Stimulated activated CD4-positive, alpha-beta T cell treated with anti-CD3 and anti-CD28 coated beads, Interleukin-1b, Interleukin-23, amount 100 ng/mL, for 1 hour (primary cell): ENCODE measurements at places on chromosomes 3 and 15.
A peak's percentile ranks its signal among the peaks of the same experiment; 100 is the strongest.

GRCh38 chr15:55884223-55884622, 109.2 kb downstream of the NEDD4 start:
- DNase-seq: no peak

DNA sequence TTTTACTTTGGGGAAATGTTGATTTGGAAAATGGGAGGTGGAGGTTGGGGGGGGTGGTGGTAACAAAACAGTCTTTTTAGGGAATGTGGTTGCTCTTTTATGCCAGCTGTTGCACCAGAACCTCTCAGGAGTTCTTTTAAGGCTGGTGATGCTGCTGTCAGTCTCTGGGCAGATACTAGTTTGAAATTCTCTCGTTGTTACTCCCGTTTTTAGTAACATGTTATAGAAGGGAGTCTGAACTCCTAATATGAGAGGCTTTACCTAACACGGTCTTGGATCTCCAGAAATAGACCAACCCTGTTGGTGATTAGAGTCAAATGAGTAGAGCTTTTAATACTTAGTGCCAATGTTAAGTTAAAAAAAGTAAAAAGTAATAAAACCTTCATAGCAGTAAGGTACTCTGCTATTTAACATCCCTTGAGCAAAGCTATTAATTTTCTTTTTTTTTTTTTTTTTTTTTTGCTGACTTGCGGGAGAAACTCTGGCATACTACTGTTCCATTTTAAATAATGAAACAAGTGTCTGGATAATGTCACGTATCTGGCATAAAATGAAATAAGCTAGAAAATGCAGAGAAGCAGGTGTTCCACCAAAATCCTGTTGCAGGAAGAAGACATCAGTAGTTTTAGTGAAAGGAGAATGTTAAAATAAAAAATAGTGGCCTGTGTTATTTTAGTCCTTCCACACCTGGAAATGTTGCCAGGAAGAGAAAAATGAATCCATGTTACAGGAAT, 156.7 kb downstream of the CACNA1D start:
- DNase-seq: no peak

- no peak for DNase-seq
Measured at GRCh38 chr15:67194171-67195114, 60.0 kb downstream of the AAGAB start.

DNA sequence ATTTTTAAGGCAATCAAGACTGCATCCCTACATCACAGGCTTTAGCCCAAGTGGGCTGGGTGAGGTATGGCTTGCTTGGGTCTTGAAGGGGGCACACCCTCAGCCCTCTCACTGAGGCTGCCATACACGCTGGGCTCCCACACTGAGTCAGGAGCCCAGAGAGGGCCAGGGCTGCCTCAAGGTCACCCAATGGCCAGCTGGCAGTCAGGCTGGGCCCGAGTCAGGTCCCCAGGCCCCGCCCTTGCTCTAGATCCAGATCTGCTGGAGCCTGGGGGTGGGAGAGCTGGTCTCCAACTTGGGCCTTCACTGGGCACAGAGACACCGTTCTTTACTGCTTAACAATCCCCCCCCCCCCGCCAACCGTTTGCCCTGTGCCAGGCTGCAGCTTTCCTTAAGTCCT, 88.1 kb downstream of the IQSEC1 start:
- no peak for DNase-seq

DNA sequence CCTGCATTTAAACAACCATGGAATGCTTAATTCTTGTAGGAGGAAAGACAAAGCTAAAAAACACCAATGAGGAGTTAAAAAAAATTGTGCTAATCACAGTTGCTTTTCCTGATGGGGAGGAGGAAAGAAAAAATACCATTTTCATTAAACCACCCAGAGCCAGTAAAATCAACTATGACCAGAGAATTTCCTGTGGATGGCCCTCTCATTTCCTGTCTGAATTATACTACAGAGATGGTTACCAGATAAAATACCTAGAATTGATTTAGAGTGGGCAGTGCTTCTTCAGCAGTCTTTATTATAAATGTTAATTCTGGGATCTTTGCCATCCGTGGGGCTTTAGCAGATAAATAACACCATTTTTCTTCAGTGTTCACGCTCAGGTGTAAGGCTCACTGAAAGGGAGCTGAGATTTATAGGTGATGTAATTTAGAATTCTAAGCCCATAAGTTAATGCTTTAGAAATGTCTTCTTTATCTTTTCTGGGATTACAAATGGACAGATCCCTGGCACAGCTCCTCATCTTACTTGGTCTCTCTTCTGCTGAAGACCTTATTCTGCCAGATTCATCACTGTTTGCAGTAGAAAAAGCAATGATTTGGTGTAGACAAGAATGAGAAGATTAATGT, 37.9 kb downstream of the RETNLB start:
- no peak for DNase-seq

DNA sequence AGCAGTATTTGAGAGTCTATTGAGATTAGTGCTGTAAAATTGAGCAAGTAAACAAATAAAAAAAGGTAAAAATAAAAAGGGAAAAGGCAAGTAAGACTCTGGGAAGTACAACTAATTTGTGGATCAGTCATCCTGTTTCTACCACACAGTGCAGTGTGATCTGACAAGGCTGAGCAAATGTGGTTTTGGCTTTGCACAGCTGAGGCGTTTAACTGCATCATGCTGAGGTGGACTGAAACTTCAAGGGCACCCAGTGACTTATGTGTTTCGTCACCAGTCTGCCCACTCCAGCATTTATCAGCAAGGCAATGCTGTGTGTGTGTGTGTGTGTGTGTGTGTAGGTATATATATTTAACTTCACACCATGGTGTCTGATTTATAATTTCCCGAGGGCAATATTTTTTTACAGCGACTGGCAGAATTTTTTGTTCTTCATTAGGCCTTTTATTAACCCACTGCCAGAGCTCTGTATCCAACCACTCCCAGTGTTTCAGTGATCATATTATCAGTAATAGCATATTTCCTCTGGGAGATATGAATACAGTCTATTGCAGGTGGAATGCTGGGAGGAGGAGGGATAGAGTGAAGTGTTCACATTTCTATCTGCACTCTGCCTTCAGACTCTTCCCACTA, 131.5 kb upstream of the SATB1 start:
- DNase-seq: peak; percentile 39
